HepG2 (cell line): ENCODE measurements at places on chromosomes 6 and 20. TPM values are rescaled to one million over a fixed set of nuclear protein-coding genes. Genes with fewer than 3 reads are reported as not detected.

DNA sequence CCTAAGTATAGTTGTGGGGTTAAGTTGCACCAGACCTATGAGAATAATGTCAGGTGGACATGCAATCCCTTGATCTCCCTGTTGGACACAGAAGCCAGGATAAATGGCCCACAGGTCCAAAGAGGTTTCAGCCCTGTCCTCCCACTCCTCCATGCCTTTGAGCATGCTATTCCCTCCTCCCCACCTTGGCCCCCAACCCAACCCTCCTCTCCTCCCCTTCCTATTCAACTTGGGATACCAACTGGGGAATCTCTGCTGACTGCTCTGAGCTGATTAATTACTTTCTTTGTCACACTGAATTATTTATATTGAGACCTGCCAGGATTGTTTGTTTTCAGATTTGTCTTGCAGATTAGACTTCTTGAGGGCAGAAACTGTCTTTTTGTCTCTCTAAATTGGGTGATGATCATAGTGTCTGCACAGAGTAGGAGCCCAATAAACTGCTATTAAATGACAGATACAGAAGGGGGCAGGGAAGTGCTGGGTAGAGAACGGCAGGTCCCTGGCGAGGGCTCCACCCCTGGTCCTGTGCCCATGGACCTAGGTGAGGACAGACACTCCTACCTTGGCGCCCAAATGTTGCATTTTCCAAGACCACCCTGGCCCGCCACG lies 120.9 kb downstream of the UNC5CL start:
- no peak for DNase-seq

GRCh38 chr6:136786658-136787057 lies 5.6 kb downstream of the MAP3K5 start:
- no peak for DNase-seq

- DNase-seq, result no peak
These were observed 190.9 kb downstream of the MAFB start for GRCh38 chr20:40497899-40498691.

DNA sequence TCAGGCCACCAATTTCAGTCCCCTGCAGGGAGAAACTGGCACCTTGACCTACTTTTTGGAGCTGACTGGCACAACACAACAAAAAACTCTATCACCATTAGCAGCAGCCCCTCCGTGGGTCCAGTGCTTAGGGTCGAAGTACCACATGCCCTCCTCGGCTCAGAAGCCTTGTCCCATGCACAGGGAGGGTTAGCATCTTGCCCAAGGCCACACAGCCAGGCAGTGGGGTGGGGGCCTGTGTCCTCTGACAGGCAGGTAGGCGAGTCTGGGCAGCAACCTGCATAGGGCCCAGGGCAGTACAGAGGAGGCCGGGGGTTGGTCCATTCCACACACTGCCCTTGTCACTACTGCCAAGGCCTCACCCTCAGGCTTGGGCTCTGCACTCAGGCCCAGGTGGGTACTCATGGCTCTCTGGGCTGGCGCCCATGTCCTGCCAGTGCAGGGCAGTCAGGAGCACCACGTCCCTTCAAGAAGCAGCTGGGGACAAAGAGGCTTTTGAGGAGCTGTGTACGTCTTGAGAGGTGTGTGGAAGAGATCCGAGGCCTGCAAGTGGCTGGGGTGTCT lies 53.6 kb downstream of the PYGB start:
- no peak for DNase-seq

- DNase-seq, result peak; percentile 93
These were observed 5.8 kb upstream of the EEF1E1 start for GRCh38 chr6:8108031-8108660.

DNA sequence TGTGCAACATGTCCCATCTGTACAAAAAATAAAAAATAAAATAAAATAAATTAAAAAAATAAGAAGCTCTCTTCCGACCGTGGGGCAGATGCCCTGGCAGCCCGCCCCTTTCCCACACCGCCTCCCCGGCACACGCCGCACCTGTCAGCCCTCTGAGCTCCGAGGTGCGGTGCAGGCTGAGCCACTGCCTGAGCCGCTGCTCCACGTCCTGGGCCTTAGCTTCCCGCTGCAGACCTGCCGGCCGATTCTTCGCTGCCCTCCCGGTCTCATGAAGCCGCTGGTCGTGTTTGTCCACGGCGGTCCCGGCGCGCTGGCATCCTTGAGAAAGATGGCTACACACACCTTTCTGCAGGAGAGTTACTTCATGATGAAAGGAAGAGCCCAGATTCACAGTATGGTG lies 10.7 kb upstream of the CLPSL2 start:
- no peak for DNase-seq

GRCh38 chr6:161057103-161058091 lies 65.8 kb downstream of the MAP3K4 start:
- DNase-seq, result no peak

GRCh38 chr6:44245912-44246662 lies 814 bp upstream of the HSP90AB1 start:
- peak; percentile 93 for DNase-seq

- no peak for DNase-seq
These were observed 91.8 kb upstream of the TGM3 start for GRCh38 chr20:2204021-2204420.

DNA sequence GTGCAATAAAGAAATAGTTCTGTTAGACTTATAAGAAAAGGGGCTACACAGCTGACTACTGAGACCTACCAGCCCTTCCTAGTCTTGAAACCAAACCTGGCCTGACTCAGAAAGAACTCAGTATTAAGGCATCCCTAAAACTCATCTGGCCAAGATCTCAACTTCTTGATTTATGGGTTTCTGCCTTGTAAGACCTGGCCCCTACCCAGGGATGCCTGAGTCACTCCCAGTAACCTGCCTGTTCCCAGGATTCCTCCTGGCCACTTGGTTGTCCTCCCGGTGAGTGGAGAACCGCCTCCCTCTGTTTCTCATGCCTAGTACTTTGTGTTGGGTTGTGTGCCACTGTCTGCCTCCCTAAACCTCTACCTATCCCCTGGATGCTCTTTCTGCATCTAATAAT lies 189.4 kb upstream of the PREP start:
- DNase-seq, result no peak

DNA sequence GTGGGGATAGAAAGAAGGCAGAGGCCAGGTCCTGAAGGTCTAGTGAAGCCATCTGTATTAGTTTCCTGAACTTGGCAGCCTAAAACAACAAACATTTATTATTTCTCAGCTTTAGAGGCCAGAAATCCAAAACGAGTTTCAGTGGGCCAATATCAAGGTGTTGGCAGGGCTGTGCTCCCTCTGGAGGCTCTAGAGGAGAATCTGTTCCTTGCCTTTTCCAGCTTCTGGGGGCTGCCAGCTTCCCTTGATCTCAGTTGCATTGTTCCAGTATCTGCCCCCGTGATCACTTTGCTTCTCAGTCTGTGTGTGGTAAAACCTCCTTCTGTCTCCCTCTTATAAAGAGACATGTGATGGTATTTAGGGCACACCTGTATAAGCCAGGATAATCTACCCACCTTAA lies 82.4 kb downstream of the MAFB start:
- no peak for DNase-seq

GRCh38 chr6:134634466-134634865 lies 315.4 kb downstream of the ALDH8A1 start:
- no peak for DNase-seq

DNA sequence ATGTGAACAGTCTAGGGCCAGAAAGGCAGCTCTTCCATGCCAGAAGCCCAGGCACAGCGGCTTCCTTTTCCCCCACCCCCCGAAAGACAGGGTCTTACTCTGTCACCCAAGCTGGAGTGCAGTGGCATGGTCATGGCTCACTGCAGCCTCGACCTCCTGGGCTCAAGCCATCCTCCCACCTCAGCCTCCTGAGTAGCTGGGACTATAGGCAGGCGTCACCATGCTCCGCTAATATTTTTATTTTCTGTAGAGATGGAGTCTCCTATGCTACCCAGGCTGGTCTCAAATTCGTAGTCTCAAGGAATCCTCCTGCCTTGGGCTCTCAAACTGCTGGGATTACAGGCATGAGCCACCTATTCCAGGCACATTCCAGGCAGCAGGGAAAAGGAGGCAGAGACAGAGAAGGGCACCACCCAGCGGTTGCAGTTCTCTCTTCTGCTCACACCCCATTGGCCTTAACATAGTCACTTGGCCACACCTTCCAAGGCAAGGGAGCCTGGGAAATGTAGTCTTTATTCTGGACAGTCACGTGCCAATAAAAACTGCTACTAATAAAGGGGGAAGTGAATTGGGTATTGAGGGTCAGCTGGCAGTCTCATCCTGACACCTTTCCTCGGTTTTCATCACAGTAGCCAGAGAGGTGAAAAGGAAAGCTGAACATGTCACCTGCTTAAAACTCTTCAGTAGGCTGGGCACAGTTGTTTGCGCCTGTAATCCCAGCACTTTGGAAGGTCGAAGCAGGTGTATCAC lies 205.9 kb downstream of the ZMYND8 start:
- DNase-seq, result peak; percentile 86

DNA sequence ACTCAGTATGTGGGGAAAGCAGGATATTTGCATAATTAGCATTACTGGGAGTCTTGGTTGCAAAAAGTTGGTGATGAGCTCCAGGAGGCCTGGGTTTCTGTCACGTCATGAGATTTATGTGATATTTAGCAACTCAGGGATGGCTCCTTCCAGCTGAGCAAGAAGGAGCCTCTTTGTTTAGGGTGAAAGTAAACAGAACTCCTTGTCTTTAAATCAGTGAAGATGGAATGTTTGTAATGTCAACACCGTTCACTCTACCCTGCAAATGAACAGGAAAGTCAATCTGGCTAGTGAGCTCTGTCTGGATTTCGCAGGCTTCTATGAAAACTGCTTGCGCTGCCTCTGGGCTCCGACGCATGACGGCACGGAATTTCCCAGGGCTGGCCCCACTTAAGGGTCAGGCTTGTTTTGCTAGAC lies 86.9 kb downstream of the PXDC1 start:
- no peak for DNase-seq

DNA sequence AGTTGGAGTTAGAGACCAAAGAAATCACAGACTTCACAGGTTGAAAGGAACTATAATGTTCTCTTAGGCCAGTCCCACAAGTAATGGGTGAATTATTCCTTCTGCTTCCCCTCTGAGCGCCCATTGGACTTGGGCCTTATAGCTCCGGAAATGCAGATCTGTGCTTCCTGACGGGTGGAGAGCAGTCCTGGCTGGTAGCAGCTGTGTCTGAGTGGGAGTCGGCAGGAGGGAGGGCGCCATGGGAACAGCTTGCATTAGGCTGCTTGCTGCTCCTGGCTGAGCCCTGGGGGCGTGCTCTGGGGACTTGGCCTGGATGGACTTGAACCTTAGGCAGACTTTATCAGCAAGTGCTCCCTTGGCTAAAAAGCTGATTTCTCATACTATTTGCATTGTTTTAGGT lies 18.4 kb upstream of the NUP153 start:
- peak; percentile 82 for DNase-seq

- no peak for DNase-seq
These were observed 545.6 kb upstream of the MAP3K7 start for GRCh38 chr6:91132461-91132860.

DNA sequence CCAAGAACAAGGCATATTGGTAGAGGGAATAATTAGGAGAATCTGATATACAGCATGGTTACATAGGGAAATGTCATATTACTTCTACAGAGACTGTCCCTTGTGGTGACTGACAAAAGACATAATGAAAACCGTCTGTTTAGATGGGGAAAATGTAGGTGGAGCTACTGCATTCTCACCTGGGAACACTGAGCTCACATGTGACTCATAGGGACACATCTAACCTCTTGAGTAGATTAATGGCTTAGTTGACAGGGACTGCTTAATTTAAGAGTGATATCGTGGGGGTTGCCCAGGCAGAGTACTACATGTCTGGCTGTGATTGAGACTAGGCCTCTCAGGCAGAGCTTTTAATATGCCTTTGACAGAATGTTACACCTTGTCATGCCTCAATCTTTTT lies 235.3 kb upstream of the ZFP64 start:
- no peak for DNase-seq

GRCh38 chr20:53919886-53920285 lies 150.5 kb downstream of the BCAS1 start:
- no peak for DNase-seq

DNA sequence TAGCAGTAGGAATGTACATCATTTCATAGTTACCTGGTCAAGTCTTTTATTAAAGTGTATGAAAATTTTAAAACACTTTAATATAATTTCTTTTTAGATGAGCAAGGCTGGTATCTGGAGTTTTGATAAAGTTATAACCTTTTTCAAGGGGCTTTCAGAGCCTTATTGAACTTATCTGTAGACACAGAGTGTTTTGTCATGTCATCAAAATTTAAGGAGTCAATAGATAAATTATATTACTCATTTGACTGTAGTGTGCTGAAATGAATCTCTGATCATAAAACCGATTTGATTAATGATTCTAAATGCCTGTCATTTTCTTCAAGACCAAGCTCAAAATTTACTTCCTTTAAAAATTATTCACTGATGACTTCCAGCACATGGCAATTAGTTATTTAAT lies 125.6 kb downstream of the ARID1B start:
- DNase-seq, result no peak

- DNase-seq, result no peak
These were observed 148.1 kb upstream of the MYLIP start for GRCh38 chr6:15980801-15981200.

GRCh38 chr20:53914091-53914780 lies 156.2 kb downstream of the BCAS1 start:
- DNase-seq, result no peak

DNA sequence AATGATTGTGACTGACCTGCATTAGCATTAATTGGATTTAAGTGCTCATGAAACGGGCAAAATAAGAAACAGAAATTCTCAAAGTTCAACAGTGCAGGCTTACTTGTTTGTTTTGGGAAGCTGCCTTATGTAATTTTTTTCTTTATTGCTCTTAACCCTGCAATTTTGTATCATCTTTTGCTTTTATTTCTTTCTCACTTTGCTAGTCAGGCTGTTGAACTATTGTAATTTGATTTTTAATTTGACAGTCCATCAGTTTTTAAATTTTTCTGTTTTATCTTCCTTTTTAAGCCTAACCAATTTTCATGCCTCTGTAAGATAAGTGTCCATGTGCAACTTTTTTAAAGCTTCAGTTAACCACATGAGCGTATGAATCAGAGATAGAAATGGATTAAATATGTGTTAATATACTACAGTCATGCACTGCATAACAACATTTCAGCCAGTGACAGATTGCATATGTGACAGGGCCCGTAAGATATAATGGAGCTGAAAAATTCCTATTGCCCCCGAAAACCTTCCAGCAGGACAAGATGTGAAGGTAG lies 44.6 kb downstream of the PEX7 start:
- DNase-seq, result no peak

- no peak for DNase-seq
These were observed 35.0 kb upstream of the NELFCD start for GRCh38 chr20:58945965-58946631.

GRCh38 chr20:6265204-6265904 lies 142.5 kb upstream of the FERMT1 start:
- peak; percentile 55 for DNase-seq

GRCh38 chr6:36724514-36725390 lies 27.1 kb downstream of the RAB44 start:
- DNase-seq, result peak; percentile 77

Gene CST2
- not detected in 2 replicates for total RNA-seq

Gene NT5DC1
- 56.1 and 90.6 TPM in 2 replicates for total RNA-seq

Gene TOX2
- not detected in 2 replicates for total RNA-seq

Gene EPPIN
- total RNA-seq, result not detected in 2 replicates

Gene TMEM244
- total RNA-seq, result not detected in 2 replicates

Gene IL17F
- total RNA-seq, result not detected in 2 replicates

Gene MAPK13
- total RNA-seq, result 12.7 and 17.8 TPM in 2 replicates

Gene EEF1A2
- total RNA-seq, result 0.36 and 0.44 TPM in 2 replicates
